HCT116 (cell line): ENCODE measurements at places on chromosomes 3 and 15. TPM values are rescaled to one million over a fixed set of nuclear protein-coding genes. Genes with fewer than 3 reads are reported as not detected.

The MRPS25 gene
- total RNA-seq = 58.3 TPM

The GOLGA8F gene
- not detected for total RNA-seq

The MAPK6 gene
- 57.4 TPM for total RNA-seq

The MYH15 gene
- total RNA-seq = 11.2 TPM

The C3orf62 gene
- total RNA-seq = 5.9 TPM

The KNG1 gene
- total RNA-seq = 0.25 TPM

The SPINT1 gene
- total RNA-seq = 123 TPM

The KLHL40 gene
- total RNA-seq = not detected

The NEK11 gene
- total RNA-seq = 3.1 TPM

The THPO gene
- not detected for total RNA-seq

DNA sequence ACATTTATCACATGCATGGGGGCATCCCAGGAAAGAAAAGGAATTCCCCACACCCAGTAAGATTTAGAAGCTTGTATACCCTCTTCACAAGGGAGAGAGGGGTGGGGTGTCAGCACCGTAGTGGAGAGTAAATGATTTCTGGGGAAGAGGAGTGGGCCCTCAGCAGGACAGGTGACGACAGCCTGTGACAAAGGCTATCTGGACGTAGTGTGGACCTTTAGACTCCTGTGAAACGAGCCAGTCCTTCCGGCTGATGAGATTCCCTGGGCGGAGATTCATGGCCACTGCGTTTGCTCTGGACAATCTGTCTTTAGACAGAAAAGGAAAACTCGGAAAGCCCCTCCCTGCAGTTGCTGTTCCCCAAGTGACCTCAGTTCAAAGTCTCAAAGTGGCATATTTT, 1.7 kb upstream of the FAM3D start:
- H3K27me3 ChIP-seq = peaks cover 22% of the 10 kb centered on the region
- H3K27ac ChIP-seq = no peak overlapping the region
- no peak for DNase-seq
- no peak overlapping the region for H3K4me3 ChIP-seq
- H3K4me1 ChIP-seq = no peaks in the 10 kb centered on the region

DNA sequence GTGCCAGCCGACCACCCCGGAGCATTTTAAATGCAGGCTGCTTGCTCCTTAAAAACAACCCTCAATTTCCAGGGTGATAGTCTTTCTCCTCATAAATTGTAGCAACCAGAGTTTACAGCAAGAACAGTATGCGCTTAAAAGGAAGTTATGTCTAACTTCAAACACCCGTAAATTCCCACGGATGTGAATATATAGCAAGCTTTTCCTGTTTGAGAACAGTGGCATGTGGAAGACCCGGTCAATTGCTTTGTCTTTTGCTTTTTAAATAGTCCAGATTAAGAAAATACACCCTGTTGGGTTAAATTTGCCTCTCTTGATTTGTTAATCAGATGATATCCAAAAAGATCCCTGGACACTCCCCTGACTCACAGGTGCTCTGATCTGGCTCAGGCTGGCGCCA, 20.8 kb downstream of the MRPS25 start:
- H3K36me3 ChIP-seq = peaks cover 59% of the 10 kb centered on the region
- H3K4me3 ChIP-seq = no peak overlapping the region
- DNase-seq = no peak
- no peak overlapping the region for H3K27ac ChIP-seq

GRCh38 chr15:90664650-90665287, 52.4 kb upstream of the BLM start:
- H3K4me1 ChIP-seq = peaks cover 39% of the 10 kb centered on the region
- DNase-seq = no peak
- H3K36me3 ChIP-seq = no peaks in the 10 kb centered on the region

DNA sequence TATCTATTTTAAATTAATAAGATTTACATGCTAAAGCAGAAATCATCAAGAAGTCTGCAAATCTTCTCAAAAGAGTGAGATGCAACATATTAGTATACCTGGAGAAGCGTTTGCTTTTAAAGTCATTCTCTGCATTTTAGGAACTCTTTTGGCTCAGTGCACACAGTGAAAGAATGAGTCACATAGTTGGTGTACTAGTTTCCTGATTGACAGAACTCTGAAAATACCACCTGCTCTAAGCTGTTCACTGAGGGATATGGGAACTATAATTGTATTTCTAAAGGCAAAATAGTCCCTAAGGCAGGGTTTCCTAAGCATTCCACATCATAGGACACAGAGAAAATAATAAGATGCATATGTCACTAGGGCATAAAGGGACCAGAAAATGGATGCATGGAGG, 838.5 kb downstream of the DIPK2A start:
- H3K4me3 ChIP-seq = no peak overlapping the region
- no peaks in the 10 kb centered on the region for H3K4me1 ChIP-seq
- no peaks in the 10 kb centered on the region for H3K27me3 ChIP-seq
- no peak for DNase-seq

DNA sequence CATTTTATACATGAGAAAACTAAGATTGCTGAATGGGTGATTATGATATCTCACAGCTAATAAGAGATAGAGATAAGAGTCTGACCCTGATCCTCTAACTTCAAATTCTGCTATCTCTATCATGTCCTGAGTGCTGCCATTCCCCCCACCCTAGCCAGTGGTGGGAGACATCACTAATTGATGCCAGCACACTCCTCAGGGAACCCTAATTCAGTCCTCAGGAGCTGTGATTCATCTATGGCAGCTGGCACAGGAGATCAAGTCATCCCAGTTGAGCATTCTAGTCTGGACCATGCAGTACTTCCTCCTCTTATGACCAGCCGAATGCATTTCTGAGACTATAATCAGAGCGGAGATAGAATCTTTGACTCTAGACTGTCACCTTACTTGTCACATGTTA, 71.9 kb downstream of the SYNM start:
- no peak overlapping the region for H3K4me3 ChIP-seq
- no peak for DNase-seq
- 0 out of 2 replicates have a peak, but pooled peaks cover 2% of the 10 kb centered on the region for H3K36me3 ChIP-seq
- no peaks in the 10 kb centered on the region for H3K4me1 ChIP-seq

GRCh38 chr3:36312351-36312750, 68.0 kb upstream of the STAC start:
- H3K4me3 ChIP-seq = no peak overlapping the region
- no peaks in the 10 kb centered on the region for H3K4me1 ChIP-seq
- no peak overlapping the region for H3K27ac ChIP-seq
- no peaks in the 10 kb centered on the region for H3K27me3 ChIP-seq
- H3K36me3 ChIP-seq = no peaks in the 10 kb centered on the region
- DNase-seq = no peak

- no peaks in the 10 kb centered on the region for H3K27me3 ChIP-seq
- peaks cover 12% of the 10 kb centered on the region for H3K4me1 ChIP-seq
- H3K4me3 ChIP-seq = peak overlapping the region; percentile 25
- peak overlapping the region; percentile 6; the same call in 1 of the 2 replicates for H3K27ac ChIP-seq
Observed at GRCh38 chr3:111695636-111696117, 100.5 kb upstream of the ZBED2 start.

GRCh38 chr3:4417449-4417848, 49.6 kb downstream of the SUMF1 start:
- no peak for DNase-seq
- no peaks in the 10 kb centered on the region; the same call in 1 of the 2 replicates for H3K4me1 ChIP-seq
- H3K36me3 ChIP-seq = no peaks in the 10 kb centered on the region

- H3K27me3 ChIP-seq = no peaks in the 10 kb centered on the region
- H3K4me3 ChIP-seq = no peak overlapping the region
- DNase-seq = no peak
- peaks cover 9% of the 10 kb centered on the region; the same call in 1 of the 2 replicates for H3K4me1 ChIP-seq
- no peaks in the 10 kb centered on the region; the same call in 1 of the 2 replicates for H3K36me3 ChIP-seq
Observed at GRCh38 chr3:150747886-150748683, 14.9 kb downstream of the SIAH2 start.

DNA sequence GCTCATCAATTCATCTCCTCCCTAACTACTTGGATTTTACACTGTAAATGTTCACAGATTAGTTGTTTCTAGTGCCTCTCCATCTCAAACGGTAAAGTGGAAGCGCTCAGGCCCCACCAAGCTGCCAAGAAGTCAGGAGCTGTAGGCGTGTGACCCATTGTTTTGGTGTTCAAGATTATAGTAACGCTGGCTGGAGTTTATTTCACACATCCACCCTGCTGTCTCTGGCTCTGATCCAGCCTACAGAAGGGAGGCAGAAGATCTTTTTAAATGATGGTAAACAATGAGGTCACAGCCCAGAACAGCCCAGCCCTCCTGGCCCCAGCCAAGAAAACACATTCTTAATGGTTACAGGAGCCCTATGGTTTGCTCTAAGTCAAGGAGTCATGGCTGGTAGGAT, 25.7 kb upstream of the GALNT15 start:
- no peak overlapping the region for H3K4me3 ChIP-seq
- H3K36me3 ChIP-seq = no peaks in the 10 kb centered on the region
- no peak overlapping the region for H3K27ac ChIP-seq
- no peaks in the 10 kb centered on the region for H3K27me3 ChIP-seq
- DNase-seq = no peak
- no peaks in the 10 kb centered on the region for H3K4me1 ChIP-seq

DNA sequence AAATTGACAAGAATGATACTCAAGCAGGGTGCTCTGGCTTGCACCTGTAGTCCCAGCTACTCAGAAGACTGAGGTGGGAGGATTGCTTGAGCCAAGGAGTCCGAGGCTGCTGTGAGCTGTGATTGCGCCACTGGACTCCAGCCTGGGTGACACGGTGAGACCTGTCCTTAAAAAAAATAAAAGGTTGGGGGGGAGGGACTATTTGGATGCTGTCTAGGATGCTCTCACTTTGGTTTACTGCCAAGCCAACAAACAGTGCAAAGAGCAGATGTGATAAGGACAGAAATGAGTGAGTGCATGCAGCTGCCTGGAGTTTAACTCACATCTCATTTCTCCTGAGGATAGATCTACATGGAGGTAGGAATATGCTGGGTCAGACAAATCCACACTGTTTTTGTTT, 130.0 kb downstream of the FRMD4B start:
- H3K4me1 ChIP-seq = no peaks in the 10 kb centered on the region
- H3K27ac ChIP-seq = no peak overlapping the region
- no peaks in the 10 kb centered on the region for H3K36me3 ChIP-seq
- peaks cover 5% of the 10 kb centered on the region; the same call in 1 of the 2 replicates for H3K27me3 ChIP-seq
- DNase-seq = no peak

DNA sequence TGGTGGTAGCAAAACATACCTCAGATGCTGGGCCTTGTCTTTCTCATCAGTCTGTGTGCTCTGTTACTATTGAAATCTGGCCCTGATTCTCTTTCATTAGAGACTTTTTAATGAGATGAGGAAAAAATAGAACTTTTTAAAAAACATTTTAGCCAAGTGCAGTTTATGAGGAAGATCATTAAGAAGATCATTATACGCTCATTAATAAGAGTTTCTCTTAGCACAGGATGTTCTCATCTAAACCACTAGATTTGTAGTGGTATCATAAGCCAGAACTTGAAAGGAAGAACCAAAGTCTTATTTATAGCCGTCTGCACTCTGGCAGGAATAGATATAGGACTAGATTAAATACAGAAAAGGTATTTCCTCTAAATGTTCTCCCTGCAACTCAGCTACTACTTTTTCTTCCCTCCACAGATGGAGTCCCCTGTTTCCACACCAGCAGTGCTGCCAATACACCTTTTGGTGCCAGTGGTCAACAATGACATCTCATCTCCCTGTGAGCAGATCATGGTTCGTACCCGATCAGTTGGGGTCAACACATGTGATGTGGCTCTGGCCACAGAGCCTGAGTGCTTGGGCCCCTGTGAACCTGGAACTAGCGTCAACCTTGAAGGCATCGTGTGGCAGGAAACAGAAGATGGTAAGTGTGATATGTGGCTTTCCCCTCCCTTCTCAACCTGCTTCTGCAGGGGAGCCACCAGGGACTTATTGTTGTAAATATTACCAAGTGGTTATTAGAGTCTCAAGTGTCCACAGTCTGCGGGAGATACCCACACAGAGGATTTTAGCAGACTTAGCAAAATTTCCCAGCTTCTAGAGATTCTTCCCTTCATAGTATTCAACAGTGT, 152.8 kb downstream of the RBPMS2 start:
- DNase-seq = no peak
- H3K4me3 ChIP-seq = no peak overlapping the region
- H3K36me3 ChIP-seq = no peaks in the 10 kb centered on the region
- no peak overlapping the region for H3K27ac ChIP-seq

DNA sequence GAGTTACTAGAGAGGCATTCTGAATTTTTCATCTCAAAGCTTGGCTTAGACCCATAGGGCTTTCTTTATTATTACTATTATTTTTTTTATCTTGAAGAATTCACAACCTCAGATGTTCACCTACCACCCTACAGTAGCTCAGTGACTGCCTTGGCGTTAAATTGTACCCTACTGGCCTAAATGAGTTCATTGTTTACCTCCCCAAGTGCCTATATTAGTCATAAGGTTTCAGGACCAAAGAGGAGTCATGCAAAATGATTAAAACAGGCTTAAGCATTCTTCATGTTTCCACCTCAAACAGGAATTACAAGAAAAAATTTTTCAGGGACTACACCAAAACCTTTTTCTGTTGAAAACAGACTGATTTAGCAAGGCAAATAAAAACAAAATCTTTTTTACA, 751.5 kb downstream of the SQOR start:
- no peaks in the 10 kb centered on the region for H3K27me3 ChIP-seq
- H3K27ac ChIP-seq = no peak overlapping the region
- H3K36me3 ChIP-seq = no peaks in the 10 kb centered on the region
- H3K4me1 ChIP-seq = no peaks in the 10 kb centered on the region
- no peak overlapping the region for H3K4me3 ChIP-seq
- no peak for DNase-seq

DNA sequence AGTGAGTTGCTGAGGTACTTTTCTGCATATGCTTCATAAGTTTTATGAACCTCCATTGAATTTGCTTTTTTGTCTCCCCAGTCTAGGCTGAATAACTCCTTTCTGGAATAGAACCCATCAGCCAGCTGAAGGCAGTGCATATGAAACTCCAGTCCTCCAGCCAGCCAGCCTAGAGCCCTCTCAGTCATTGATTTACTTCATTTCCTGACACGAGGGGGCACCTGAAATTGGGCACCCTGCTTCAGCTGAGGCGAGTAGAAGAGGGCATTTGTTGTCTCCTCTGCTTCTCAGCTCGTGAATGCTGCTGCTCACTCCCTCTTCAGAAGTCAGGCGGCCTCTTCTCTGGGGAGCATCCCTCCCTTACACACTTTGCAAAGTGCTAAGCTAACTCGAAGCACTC, 32.5 kb downstream of the CHST2 start:
- H3K4me3 ChIP-seq = no peak overlapping the region
- H3K4me1 ChIP-seq = no peaks in the 10 kb centered on the region
- DNase-seq = no peak
- H3K36me3 ChIP-seq = no peaks in the 10 kb centered on the region
- no peaks in the 10 kb centered on the region for H3K27me3 ChIP-seq

- H3K36me3 ChIP-seq = no peaks in the 10 kb centered on the region
- peaks cover 51% of the 10 kb centered on the region for H3K27me3 ChIP-seq
- no peaks in the 10 kb centered on the region for H3K4me1 ChIP-seq
- no peak overlapping the region for H3K4me3 ChIP-seq
- no peak for DNase-seq
Observed at GRCh38 chr3:71998995-71999673, 214.2 kb upstream of the PROK2 start.

DNA sequence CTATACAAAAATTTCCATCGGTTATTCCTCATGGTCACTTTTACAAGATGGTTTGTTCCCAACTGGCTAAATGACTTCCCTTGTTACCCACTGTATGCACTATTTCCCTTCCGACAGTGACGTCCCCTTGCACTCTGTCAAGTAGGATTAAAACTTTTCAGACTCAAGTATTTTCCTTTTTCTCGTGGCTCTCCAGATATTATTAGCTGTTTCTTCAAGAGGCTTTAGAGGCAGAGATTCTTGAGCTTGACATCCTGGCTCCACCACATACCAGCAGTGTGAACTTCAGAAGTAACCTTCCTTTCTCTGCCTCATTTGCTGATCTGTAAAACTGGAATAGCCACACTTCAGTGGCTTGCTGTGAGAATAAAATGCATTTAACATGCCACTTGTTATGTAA, 14.0 kb downstream of the CSNK1G1 start:
- H3K4me3 ChIP-seq = no peak overlapping the region
- no peak overlapping the region for H3K27ac ChIP-seq
- DNase-seq = no peak
- no peaks in the 10 kb centered on the region for H3K4me1 ChIP-seq
- no peaks in the 10 kb centered on the region for H3K36me3 ChIP-seq
- H3K27me3 ChIP-seq = no peaks in the 10 kb centered on the region
